ENCODE measurements at places on chromosomes 3 and 15. TPM values are rescaled to one million over a fixed set of nuclear protein-coding genes. Genes with fewer than 3 reads are reported as not detected.

Gene SHC4
- 4.5 TPM for polyA plus RNA-seq

Gene LARP6
- polyA plus RNA-seq = 18.2 TPM

Gene TM6SF1
- 0.16 TPM for polyA plus RNA-seq

Gene APOD
- not detected for polyA plus RNA-seq

Gene JMJD7
- polyA plus RNA-seq = 14.0 TPM

Gene C2CD4B
- polyA plus RNA-seq = not detected

Gene TM4SF18
- 0.42 TPM for polyA plus RNA-seq

Gene ARNT2
- polyA plus RNA-seq = 49.8 TPM

Gene CHRFAM7A
- polyA plus RNA-seq = 0.42 TPM

Gene CAND2
- 21.8 TPM for polyA plus RNA-seq

Gene ATG3
- 37.1 TPM for polyA plus RNA-seq

Gene CFAP44
- 7.3 TPM for polyA plus RNA-seq

Gene PLA2G4E
- not detected for polyA plus RNA-seq

Gene RBMS3
- 0.34 TPM for polyA plus RNA-seq

Gene TICRR
- polyA plus RNA-seq = 0.36 TPM

Gene ZXDC
- polyA plus RNA-seq = 26.5 TPM

Gene SEMA3G
- polyA plus RNA-seq = not detected

All from neural cell (in vitro differentiated cells).